ENCODE measurements at places on chromosomes 5 and 9. TPM values are rescaled to one million over a fixed set of nuclear protein-coding genes. Genes with fewer than 3 reads are reported as not detected.

BTNL8 gene
- total RNA-seq = not detected

- no peak for DNase-seq
These were observed 2208.1 kb upstream of the WWC1 start for GRCh38 chr5:166083183-166083959.

DNA sequence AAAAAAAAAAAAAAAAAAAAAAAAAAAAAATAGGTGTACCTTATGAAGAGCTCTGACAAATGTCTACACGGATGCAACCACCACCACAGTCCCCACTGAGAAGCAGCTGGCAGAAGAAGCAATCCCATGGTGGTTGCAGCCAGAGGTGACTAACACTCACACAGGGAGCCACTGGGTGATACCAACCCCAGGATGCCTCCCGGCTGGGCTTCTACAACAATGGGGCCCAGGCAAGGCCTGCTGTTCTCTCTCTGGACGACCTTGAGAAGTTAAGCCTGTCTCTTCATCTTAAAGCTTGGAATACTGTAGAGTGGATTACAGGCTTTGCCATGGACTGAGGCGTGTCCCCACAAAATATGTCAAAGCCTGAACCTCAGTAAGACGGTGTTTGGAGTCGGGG lies 104.1 kb downstream of the ROR2 start:
- DNase-seq = peak; percentile 5

DNA sequence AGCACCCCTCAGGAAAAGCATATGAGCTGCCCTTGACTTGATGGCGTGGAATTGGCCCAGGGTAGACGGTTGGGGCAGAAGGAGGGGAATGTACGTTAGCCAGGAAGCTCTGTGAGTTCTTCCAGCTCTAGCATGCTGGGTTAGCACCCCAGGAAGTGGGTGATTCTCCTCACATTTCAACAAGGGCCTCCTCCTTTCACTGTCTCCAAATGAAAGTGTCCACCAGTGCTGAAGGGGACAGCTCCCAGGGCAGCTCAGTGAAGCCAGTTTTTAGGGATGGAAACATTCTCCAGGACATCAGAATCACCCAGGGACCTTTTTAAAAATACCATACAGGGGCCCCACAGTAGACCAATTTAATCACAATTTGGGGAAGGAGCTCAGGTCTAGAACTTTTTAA lies 17.2 kb upstream of the AFAP1L1 start:
- peak; percentile 47 for DNase-seq

PITX1 gene
- total RNA-seq = 4.6 TPM

GRCh38 chr5:178630951-178631350 lies 4.1 kb upstream of the CLK4 start:
- no peak for DNase-seq

NTNG2 gene
- 0.49 TPM for total RNA-seq

LRRC26 gene
- not detected for total RNA-seq

- no peak for DNase-seq
These were observed at the start of gene NEUROG1 for GRCh38 chr5:135535820-135536801. TSS of gene NEUROG1 (minus strand) at chr5:135535964. CDS start at chr5:135535690, 274 bp downstream.

DNA sequence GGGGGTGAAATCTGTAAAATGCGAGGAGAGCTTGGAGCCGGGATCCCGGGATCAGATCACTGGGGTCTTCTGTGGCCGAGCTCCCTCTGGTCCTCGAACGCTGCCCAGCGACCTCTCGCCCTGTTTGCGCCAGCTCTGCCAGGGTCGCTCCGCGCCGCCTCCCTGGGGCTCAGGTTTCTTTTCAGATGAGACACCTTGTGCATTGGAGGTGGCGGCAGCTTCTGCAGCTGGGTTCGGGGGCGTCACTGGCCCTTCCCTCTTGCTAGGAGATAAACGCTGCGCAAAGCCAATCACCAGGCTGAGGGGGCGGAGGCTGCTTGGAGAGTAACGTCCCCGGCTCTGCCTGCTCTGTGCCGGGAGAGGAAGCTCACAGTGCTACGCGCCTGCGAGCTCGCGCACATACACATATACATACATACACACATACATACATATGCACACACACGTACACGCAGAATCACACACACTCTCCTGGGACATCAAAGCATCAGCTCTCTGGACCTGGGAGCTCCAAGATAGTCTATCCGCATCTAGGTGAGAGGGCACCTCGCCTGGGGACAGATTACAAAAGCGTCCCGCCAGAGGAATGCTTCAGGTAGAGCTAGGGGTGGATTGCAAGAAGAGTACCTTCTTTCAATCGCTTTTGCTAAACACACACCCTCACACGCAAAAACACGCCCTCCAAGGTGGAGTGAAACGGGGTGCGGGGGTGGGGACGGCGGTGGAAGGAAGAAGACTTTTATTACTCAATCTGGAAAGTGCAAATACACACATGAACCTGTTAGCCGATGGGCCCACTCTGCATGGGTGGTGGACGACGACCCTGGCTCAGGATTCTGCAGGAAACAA lies at the start of gene ST8SIA4:
ST8SIA4 (minus strand) TSS at position 244 of the 849 bp plus-strand sequence. CDS start 327 bp downstream, outside the sequence.
- DNase-seq = peak; percentile 7

CKMT2 gene
- not detected for total RNA-seq

NEUROG1 gene
- total RNA-seq = not detected

DNA sequence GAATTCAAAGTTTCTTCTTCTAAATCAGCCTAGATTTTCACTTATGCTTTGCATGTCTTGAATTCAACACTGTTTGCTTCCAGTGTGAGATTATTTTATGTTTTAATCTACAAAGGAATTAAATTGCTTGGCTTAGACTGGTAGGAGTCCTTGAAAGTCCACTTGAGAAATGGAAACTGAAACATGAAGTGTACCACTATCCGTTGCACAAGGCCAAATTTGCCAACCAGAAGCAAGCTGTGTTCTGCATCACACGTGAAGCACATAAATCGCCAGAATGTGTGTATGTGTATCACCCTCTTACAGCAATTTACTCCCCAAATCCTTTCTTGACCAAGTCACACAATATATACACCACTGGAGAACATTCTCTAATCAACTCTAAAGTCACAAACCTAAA lies 10.3 kb downstream of the SEMA6A start:
- no peak for DNase-seq

GPR21 gene
- total RNA-seq = not detected

IFNA21 gene
- total RNA-seq = not detected

DNA sequence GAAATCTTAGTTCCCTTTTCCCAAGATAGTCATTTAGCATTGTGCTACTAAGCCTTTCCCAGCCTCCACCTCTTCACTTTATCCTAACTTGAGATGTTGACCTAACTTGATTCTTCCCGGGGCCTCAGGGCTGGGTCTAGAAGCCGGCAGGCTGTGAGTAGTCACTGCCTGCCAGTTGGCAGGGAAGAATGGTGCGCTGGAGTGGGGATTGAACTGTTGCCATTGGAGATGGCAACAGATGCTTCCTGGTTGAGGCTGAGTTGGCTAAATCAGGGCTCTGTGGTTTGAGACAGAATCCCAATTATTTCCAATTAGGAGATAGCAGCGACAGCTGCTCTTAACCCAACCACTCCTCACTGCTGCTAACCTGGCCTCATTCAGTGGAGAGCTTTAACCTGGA lies 343.1 kb downstream of the BRINP1 start:
- peak; percentile 71 for DNase-seq

DNA sequence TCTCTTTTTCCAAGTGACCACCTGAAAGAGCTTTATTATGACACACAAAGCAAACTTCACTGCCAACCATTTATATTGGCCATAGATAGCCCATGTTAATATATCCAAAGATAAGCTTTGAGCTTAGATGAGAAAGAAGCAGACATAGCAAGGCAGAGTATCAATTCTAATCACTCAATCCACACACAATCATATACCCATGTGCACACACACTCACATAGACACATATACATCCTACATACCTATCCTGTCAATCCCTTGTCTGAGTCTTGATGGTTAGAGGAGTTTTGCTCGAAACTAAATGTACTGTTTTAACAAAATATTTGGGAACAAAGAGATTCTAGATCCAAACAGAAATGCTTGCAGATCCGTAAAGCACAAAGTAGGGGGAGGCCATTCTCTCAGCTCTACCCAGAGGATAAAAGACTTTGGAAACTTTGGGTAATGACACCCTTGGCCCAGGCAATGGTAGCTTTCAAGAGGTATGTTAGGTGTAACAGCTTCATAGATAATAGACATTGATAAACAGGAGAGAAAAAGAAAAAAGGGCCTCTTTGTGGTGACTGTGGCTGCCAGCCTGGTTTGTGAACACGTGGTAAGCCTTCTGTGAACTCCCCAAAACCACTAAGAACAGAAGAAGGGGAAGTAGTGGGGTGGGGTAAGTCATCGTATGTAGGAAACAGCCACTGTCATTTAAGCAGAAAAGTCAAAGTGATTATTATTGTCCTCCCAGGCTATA lies 121.6 kb downstream of the TLR4 start:
- DNase-seq = no peak

DNA sequence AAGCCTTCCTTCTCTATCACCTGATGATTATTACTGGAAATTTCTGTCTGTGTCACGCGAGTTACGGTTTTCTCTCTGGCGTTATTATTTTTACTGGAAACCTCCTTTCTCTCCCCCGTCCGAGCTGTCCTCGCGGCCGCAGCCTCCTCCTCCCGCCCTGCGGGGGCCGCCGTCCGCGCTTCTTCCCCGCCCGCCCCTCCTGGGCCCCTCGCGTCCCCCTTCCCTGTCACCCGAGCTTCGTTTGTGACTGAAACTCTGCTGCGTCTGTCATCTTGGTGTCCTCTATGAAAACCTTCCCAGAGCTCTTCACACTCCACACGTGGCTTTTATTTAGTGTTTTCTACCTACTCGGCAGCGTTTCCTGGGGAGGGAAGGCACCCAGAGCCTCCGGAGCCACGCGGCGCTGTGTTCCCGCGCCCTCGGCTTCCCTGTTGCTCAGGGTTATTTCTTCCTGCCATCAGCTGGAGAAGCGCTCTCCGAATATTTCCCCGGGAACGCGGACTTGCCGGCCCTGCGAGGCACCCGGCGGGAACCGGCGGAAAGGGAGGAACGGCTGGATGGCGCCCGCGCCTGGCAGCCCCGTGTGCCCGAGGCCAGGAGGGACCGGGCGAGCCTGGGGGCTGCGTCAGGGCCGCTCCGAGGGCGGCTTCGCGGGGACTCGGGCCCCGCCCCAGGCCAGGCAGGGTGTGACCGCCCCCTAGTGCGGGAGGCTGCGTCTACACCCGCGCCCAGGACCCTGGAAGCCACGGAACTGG lies 33.9 kb downstream of the TRIP13 start:
- no peak for DNase-seq

DNA sequence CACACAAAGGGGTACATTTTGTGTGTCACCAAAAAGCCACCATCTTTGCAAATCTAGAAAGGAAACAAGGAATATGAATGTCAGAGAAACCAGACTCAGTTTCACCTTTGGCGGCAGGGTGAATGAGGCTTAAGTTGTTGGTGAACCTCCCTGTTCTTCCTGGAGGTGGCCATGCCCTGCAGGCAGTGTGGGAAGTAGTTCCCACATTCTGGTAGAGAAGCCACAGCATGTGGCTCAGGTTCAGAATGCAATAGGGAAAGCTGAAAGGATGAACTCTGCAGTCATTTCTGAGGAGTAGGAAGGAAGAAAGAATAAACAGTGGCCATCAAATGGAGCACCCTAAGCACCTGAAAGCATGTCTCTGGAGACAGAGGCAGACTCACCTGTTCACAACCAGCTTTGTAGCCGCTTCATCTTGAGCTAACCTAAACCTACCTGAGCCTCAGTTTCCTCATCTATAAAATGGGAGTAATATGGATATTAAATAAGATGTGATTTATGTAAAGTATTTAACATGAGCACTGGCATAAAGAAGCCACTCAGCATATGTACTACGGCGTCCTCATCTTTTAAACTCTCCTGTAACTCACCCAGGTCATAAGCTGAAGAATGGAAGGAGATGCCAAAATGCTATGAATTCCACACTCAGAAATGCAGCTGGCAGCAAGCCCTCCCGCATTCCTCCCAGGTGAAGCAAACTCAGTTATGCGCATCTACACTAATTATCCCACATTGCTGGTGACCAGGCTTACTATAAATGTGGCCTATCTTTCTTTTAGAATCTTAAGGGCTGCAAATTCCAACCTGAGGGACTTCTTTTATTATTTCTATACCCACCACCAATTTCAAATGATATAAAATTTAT lies 86.0 kb downstream of the ZNF608 start:
- peak; percentile 82 for DNase-seq
